Gastroesophageal sphincter (tissue), 4 donors: ENCODE measurements at places on chromosomes 5 and 9. TPM values are rescaled to one million over a fixed set of nuclear protein-coding genes. Genes with fewer than 3 reads are reported as not detected.

- no peak for ATAC-seq
Measured at GRCh38 chr9:22204240-22204639, 195.1 kb upstream of the CDKN2B start.

Gene PIP5KL1
- total RNA-seq = 3.4 TPM

- ATAC-seq = no peak
Measured at GRCh38 chr9:880725-881124, 39.2 kb downstream of the DMRT1 start.

Gene TMEM252
- not detected for total RNA-seq

GRCh38 chr5:40914835-40915234 lies 5.5 kb downstream of the C7 start:
- peak; percentile 22 for ATAC-seq

- ATAC-seq = no peak
Measured at GRCh38 chr5:93660677-93661076, 77.7 kb downstream of the NR2F1 start.

- no peak for ATAC-seq
Measured at GRCh38 chr5:65359981-65360380, 121.7 kb downstream of the ADAMTS6 start.

DNA sequence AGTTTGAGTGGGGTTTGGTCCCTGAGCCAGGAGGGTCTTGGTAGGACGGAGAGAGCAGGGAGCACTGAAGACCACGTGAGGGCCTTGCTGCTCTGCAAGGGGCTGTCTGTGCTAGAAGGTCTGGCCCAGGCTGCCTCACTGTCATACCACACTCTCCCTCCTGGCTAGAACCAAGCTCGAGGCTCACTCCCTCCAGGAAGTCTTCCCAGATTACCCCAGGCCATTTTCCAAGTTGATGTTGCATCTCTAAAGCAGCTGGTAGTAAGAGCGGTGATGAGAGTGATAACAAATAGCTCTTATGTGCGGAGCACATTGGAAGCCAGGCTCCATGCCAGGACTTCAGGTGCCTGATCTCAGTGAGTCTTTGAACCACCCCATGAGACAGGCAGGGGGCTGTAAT lies 6.6 kb downstream of the MYMK start:
- no peak for ATAC-seq

Gene KIF4B
- total RNA-seq = 0.05 TPM

- ATAC-seq = no peak
Measured at GRCh38 chr5:128035689-128036088, 47.9 kb upstream of the SLC12A2 start.

DNA sequence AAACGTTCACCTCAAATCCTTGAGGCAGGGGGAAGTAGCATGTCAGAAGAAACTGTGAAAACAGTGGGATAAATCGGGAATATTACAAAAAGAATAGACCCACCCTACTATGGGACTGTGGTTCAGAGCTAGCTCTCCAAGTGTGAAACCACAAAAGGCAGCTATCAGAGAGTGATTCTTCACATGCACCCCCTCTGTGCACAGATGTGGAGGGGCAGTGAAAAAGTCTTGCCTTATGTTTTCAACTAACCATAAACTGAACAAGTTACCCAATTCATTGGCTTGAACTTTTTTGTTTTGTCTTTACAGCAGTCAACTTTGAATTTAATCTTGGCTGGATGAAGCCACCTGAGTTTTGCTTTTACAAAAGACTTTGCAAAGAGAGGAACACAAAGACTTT lies 98.8 kb upstream of the NR4A3 start:
- no peak for ATAC-seq

DNA sequence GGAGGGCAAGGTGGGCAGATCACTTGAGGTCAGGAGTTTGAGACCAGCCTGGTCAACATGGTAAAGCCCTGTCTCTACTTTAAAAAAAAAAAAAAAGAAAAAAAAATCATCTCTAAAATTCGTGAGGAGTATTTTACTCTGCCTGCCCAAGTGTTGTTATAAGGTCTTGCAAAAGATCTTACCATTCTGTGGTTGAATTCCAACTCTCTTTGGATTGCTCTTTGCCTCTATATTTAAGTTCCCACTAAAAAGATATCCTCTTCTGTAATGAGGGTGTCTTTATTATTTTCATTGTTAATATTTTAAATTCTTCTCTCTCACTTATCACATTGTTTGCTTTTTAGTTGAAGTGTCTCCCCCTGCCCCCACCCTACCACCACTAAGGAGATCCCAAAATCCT lies 33.4 kb downstream of the CREBRF start:
- ATAC-seq = no peak

Gene FBLL1
- total RNA-seq = 0.52 TPM

DNA sequence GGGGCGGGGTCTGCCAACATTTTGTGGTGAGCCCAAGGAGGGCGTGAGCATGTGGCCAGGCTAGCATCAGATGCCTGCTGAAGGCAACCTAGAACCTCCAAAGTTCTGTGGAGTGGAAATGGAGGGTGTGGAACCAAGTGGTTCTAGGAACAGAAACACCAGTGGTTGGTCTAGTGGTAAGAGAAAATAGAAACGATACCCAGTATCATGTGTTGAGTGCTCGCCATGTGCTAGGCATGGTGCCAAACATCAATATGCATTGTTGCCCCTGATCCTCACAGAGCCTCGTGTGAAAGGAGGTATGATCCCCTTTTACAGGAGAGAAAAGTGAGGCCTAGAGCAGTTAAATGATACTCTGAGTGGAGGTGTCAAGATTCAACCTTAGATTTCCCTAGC lies 31.5 kb upstream of the MVB12B start:
- ATAC-seq = no peak

Gene C5orf34
- 1.2 TPM for total RNA-seq

Gene EPB41L4B
- 1.7 TPM for total RNA-seq

DNA sequence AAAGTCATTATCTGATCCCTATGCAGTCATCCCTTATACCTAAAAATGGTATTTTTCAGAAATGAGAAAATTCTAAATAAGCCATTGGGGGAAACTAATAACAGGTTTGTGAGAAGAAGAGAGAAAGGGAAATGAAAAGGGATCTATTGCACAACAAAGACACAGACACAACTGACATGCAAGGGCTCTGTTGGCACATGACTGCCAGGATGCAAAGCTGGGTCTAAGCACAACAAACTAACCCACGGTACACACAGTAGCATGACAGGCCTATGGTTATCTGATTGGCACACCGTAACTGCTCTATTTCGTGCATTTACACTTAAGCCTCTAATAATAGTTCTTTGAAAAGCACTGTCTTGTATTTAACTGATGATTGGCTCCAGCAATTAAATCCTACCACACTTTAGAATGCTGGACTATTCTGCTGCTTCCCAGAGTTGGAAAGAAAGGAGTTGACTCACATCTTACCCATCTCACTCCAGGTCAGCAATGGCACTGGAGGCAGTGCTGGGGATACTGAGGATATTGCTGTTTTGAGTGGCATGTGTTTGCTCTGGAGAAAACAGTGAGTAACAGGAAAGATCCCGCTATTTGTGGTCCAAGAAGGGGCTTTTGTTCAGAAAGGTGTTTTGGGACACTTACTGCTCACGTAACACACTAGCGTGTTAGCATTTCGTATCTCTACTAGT lies 328.3 kb downstream of the GLIS3 start:
- no peak for ATAC-seq

Gene IGFBPL1
- 3.2 TPM for total RNA-seq

DNA sequence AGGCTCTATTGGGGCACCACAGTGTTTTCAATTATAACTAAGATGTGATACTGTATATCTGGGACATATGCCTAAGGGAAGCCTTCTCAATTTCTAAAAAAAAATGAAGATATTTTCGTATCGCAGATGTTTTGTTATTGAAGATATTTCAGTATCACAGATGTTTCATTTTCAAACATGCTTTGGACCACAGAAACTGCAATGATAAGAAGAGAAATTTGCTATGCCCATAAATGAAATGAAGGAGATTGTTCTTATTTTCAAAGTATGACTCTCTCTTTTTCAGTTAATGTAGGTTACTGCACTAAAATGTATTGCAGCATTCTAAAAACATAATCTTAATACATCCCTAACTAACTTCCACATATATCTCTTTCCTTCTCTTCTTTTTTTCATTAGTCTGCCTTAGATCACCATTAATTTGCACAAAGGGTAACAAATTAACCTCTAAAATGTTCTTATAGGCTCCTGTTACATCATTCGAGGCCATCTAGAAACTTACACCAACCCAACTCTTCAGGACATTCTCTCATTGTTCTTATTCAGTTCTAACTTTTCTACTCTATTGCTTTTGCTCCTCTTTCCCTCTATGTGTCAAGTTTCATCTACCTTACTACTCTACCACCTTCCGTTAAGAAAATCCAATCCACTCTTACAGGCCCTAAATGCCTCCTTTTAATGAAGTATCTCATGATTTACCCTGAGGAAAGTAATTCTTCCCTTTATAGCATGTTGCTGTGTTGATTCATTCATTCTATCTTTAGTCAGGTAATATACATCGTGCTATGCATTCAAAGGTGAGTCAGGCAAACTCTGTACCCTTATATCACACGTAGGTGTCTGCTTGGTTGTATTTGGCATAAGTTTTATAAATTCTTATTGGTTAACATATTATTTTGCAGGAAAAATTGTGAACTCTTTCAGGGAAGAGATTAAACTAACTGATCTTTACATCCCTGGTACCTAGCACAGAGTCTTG lies 70.5 kb downstream of the ST8SIA4 start:
- no peak for ATAC-seq

Gene TRIM36
- 1.5 TPM for total RNA-seq

- no peak for ATAC-seq
Measured at GRCh38 chr5:102539996-102540728, 41.4 kb upstream of the SLCO6A1 start.

DNA sequence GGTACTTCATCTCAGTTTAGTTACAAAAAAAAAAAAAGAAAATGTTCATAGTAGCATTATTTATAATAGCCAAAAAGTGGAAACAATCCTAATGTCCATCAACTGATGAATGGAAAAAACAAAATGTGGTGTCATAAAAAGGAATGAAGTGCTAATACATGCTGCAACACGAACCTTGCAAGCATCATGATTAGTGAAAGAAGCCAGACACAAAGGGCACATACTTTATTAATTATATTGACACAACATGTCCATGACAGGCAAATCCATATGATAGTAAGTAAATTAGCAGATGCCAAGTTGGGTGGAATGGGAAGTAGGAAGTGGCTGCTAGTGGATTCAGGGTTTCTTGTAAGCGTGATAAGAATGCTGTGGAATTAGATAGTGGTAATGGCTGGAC lies 54.2 kb downstream of the PCDHGC5 start:
- no peak for ATAC-seq

GRCh38 chr9:114033397-114034103 lies 44.5 kb downstream of the AMBP start:
- ATAC-seq = no peak

GRCh38 chr9:38244971-38245370 lies 147.5 kb upstream of the ALDH1B1 start:
- ATAC-seq = no peak

DNA sequence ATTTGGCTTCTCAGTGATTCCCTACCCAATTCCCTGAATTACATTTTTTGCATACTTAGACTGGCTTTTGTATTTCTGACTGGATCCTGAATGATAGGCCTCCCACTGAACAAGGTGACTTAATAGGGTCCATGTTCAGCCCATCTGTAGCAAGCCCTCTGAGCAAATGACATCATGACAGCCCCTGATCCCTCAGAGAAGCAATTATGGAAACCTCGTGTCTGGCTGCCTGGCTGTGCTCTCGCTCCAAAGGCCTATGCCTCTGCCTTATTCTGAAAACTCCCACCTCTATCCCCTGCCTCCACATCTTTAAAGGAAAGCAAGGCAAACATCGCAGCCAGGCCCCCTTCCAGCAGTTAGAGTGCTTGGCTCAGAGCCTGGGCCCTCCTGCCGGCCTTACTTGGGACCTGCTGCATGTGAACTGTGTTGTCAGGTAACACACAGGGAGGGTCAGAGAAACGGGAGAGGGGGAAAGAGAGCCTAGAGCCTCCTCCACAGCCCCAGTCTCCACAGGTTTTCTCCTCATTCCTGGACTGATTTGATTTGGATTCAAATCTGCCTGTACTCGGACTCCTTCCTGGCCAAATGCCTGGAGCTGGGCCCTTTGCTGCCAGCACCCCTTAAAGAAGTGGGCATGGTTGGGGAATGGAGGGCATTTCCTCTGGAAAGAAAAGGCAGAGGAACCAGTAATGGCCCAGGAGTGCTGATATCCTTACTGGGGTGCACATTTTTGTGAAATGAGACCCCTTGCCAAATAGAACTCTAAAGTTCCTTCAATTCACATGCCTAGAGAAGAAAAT lies 3.8 kb downstream of the DCANP1 start:
- no peak for ATAC-seq

Gene GABBR2
- total RNA-seq = not detected

DNA sequence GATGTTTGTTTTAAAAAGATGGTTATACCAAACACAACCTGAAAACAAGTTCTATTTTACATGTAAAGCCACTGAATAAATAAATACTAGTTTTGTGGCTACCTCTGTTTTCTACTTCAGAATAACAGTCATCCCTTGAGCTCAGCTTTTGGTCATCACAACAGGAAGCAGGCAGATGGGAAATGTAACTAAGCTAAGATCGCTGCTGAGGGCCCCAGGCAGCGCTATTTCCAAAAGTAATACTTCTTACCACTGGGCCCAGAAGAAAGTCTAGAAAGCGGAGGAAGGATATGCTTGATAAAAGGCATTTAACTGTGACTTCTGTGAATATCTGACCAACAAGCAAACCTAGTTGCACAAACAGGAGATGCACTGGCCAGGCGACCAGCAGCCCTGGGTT lies 61.4 kb downstream of the SERINC5 start:
- ATAC-seq = no peak

Gene ST8SIA4
- 3.6 TPM for total RNA-seq

GRCh38 chr5:533955-534742 lies 9.9 kb upstream of the SLC9A3 start:
- no peak for ATAC-seq

Gene TMEM203
- total RNA-seq = 36.1 TPM

GRCh38 chr5:30040488-30041118 lies 1152.9 kb upstream of the CDH6 start:
- ATAC-seq = no peak

GRCh38 chr5:97245386-97245785 lies 62.3 kb upstream of the RIOK2 start:
- no peak for ATAC-seq

Gene SLC6A7
- total RNA-seq = not detected

Gene FAM153A
- 1.5 TPM for total RNA-seq

DNA sequence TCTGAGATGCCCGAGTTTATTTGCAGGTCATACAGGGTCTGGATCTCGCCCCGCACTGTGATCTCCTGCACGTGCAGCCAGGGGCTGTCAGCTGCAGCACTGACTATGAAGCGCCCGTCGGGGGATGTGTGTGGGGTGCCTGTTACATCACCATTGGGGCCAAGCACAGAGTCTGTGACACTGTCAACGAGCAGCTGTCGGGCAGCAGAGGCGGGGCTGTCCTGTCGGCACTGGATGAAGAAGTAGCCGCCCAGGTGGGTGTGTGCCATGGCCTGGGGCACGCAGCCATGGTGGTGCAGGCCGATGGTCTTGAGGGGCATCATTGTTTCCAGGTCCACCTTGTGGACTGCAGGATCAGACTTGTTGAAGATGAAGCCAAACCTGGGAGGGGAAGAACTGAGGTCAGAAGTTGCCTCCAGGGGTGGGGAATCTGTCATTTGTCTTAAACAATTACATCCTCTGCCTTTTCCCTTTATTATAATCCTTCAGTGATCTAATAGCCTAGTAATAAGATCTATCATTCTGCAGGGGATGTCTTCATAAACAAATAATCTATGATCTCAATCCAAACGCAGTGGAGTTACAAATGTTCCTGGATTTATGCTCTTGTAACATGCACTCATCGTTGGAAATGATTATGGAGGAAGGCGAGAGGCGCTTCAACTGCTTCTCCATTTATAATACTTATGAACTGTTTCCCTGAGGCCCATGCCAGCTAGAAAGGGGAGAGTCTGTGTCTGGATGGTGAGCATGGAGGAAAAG lies 147.8 kb downstream of the HSPA4 start:
- ATAC-seq = no peak

- no peak for ATAC-seq
Measured at GRCh38 chr9:123423311-123423640, 67.3 kb downstream of the CRB2 start.
